ENCODE measurements at places on chromosomes 16 and 17.

- no peak for DNase-seq
Measured at GRCh38 chr17:72863526-72864211, 228.8 kb downstream of the SLC39A11 start.

GRCh38 chr17:75490953-75491649 lies 24.2 kb downstream of the CASKIN2 start:
- DNase-seq: no peak

DNA sequence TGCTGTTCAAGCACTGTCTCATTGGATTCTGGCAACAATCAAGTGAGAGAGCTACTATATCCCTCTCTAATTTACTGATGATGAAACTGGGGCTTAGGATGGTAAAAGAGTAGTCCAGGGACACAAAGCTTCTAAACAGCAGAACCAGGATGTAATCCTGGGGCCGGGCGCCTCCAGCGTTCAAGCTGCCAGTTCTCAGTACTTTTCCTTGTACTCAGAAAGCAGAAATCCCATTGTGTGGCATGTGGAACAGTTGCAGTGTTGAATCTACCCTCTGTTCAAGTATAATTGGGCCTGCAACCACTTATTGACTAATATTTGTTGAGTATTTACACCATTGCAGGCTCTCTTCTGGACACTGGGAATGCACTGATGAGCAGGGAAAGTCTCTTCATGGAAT lies 14.5 kb upstream of the CDH13 start:
- no peak for DNase-seq

- no peak for DNase-seq
Measured at GRCh38 chr17:76998839-76999238, 130.6 kb downstream of the MGAT5B start.

DNA sequence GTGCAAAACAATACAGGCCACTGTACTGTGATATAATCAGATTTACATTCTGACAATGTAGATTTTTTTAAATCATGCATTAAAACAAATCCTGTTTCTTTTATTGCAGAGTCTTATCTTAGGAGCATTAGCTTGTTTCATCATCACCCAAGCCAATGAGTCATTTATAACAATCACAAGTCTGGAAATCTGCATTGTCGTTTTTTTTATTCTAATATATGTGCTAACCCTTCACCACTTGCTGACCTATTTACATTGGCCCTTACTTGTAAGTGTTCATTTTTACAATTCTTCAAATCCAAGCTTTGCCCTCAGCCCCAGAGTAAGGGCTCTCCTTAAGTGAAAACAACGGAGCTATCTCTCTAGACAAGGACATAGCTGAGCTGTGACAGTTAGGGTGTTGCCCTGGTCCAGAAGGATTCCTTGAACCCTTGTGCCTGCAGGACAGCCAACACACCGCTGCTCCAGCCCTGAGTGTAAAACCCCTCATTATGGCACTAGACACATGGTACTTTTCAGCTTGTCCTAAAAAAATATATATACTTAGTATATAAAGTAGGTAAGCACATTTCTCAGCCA lies 3.7 kb downstream of the CMTM1 start:
- no peak for DNase-seq

DNA sequence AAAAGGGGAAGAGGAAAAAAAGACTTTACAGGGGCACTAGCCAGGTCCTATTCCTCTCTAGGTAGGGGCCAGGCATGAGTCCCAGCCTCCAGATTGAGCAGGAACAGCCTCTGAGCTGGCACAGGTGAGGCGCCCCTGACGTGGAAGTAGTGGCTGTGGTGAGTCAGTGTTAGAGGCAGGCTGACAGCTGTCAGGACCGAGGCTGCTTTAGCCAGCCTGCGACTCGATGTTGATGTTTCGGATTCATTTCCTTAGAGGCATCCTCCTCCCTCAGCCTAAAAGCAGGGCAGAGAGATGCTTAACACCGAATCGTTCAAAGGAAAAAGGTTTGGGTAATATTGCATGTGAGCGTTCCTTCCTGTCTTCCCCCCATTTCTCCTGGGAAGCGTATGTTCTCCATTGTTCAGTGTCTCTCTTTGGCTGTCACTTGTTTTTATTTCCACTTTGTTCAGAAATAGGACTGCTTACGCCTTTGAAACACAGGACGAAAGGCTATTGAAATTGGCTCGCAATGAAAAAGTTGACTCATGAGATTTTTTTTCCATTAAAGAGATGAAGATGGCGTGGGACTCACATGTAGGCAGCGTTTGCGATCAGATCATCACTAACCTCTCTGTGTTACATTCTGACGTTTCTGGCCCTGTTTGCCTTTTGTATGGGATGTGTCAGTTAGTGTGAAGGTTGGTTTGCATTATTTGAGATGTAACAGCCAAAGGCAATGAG lies 1.3 kb downstream of the KIAA0513 start:
- DNase-seq: peak; percentile 72

DNA sequence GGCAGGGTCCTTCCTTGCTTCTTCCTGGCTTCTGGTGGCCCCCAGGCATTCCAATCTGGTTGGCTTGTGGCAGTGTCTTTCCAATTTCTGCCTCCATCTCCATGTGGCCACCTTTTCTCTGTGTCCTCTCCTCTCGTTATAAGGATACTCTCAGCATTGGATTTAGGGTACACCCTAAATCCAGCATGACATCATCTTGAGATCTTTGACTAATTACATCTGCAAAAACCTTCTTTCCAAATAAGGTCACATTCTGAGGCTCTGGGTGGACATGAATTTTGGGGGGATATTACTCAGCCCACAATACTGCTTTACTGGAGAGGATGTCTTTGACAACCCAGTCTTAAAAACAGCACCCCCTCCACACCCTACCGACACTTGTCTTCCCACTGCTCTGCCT lies 18.9 kb upstream of the CFAP20 start:
- no peak for DNase-seq

- DNase-seq: no peak
Measured at GRCh38 chr16:29975811-29976511, 2.3 kb downstream of the TAOK2 start.

- no peak for DNase-seq
Measured at GRCh38 chr16:73043828-73044467, 4.0 kb downstream of the ZFHX3 start.

DNA sequence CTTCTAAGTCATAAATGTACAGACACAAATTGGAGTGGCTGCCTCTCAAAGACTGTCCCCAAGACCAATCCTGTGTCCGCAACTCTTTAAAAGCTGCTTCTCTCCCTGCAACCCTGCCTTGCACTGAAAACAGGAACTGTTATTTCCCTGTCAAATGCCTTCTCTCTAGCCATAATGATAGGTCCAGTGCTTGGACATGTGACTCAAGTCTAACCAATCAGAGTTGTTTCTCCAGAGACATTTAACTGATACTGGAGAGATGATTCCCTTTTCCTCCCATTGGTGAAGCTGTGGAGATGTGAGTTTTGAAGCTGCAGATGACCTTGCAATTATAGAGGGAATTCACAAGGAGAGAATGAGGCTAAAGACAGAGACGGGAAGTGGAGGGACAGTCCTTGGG lies 253.3 kb upstream of the CDH5 start:
- DNase-seq: no peak

GRCh38 chr16:66159987-66160386 lies 206.5 kb upstream of the CDH5 start:
- DNase-seq: no peak

DNA sequence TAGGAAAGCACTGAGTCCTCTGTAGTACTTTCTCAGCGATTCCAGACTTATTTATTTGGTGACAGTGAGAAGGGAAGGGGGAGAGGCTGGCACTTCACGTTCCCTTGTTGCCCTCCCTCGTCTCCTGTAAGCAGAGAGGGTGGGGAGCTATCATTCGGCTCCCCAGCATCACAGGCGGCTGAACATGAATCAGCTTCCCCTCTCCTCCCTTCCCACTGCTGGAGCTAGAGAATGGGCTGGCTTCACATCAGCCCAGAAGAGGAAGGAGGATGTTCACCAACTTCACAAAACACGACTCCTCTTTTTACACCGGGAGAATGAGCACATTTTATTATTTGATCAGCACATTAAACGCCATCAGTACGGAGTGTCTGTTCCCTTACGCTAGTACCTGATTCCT lies 6.7 kb upstream of the CMIP start:
- no peak for DNase-seq
